ENCODE measurements at places on chromosomes 7 and 10.
A peak's percentile ranks its signal among the peaks of the same experiment; 100 is the strongest.

- DNase-seq, result no peak
Observed at GRCh38 chr7:159024280-159024951, 120.3 kb downstream of the VIPR2 start.

DNA sequence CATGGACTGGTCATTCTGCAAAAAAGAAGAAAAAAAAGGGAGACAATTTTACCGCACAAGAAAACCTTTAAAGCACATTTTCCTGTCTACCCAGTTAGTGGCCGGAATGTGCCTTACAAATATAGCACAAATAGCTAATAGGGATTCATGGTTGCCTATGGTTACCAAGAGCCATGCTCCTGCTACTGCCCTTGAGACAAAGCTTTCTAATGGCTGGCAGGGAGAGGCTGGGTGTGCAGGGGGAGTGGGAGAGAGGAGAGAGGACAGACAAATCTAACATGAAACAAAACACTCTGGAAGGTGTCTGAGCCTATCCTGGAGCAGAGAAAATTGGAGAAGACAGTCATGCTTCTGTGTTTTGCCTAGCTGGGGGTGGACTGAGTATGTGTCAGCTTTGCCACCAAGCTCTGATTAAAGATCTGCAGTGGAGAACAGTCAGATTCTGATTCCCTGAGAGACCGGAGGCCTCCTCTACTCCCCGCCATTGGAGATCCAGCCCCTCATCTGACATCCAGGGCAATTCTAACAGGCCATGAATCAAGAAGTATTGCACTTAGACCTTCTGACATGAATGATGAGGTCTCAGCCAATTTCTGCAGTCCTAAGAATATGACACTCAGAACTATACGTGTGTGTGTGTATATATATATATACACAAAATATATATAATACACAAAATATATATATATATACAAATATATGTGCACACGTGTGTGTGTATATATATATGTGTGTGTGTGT is 80.2 kb downstream of the PRTFDC1 start:
- no peak for DNase-seq

DNA sequence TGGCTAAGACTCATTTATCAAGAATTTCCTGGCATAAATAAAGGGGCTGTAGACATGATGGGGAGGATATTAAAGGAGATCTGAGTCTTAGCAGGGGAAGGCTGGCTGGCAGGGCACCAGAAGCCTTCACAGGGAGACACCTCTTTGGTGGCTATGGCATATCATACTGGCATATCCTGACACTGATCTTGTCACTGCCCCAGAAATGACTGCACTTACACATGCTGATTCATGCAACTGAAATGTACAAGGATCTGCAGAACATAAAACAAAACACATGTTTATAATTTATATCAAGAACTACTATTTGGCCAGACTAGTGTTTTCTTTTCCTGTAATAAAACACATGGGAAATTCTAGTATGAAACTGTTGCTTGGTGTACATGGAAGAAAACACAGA is 5.5 kb upstream of the LIPN start:
- no peak for DNase-seq

GRCh38 chr7:73715648-73716317 is 3.7 kb downstream of the STX1A start:
- peak; percentile 90 for DNase-seq

DNA sequence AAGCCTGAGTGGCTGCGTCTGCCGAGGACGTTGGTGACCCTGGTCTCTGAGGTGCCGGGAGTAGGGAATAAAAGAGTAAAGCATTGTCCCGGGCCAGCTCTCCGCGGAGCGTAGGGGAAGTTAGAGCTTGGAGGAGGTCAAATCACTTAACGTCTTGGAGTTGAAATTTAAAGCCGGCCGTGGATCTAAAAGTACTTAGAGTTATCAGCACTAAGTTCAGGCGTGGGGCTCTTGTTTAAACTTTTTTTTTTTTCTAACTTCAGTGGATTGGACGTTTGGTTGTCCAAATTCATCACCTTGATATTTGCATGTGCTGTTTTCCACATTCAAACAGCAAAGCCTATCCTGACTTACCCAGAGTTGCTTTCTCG is 700 bp downstream of the NIPSNAP2 start:
- no peak for DNase-seq

- DNase-seq, result no peak
Observed at GRCh38 chr10:79293841-79294581, 53.3 kb upstream of the PPIF start.

GRCh38 chr7:17134786-17135185 is 163.7 kb upstream of the AHR start:
- peak; percentile 41 for DNase-seq

DNA sequence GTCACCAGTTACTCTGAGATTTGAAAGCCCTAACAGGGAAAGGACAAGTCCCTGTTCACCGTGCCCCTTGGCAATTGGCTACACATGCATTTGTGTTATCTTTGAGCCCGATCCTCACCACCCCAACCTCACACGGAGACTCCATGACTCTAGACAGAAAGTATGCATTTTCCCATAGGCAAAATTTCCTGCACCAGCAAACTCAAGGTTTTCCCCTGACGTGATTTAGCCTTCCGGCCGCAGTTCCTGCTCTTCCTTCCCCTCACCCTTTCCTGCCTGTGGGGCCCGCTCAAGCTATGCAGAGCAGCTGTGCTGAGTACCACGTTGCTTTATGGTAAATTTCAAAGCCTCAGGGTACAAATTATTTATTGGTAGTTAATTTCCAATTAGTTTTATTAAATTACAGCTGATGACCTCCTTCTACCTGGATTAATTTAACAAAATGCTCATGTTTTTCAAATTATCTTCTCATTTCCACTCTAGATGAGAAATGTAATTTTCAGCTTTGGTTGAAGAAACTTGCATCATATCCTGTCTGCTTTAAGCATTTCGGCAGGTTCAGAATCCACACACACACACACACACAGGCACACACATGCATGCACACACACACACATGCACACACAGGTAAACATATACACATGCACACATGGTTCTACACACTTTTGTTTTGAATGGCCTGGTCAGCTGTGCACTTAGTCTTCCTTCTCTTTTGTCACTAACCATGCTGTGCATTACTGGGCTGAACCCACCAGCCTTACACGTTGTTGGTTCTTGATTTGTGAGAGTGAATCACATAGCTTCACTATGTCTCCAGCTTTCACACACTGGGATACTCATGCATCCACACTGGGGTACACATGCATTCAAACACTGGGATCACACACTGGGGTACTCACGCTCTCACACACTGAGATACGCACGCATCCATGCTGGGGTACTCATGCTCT is 283.1 kb upstream of the PITRM1 start:
- DNase-seq, result peak; percentile 41

DNA sequence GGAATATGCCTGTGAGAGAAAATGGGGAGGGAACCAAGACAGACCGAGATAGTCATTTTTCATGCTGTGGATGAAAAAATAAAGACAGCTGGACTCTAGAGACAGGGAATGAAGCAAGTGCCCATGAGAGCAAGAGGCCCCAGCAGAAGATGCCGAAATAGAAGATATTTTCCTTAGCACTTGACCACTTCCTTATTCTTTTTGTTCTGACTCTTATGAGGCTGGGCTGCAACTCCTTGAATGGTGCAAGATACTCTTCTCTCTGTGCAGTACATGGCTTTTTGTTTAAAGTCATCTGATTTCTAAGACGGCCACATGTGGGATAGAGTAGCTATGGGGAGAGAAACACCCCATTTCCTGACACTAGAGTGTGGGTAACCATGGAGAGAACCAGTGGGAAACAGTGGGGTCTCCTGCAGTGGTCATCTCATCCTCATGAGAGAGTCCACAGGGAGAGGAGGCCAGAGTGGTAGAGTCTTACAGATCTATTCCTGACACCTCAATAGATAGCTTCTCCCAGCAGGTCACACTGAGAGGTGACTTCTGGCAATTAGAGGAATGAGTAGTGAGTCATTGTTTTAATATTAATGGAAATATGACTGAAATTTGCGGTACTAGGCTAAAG is 18.0 kb upstream of the VCL start:
- no peak for DNase-seq

- DNase-seq, result no peak
Observed at GRCh38 chr10:106570268-106570667, 594.2 kb downstream of the SORCS1 start.

- no peak for DNase-seq
Observed at GRCh38 chr7:71140264-71140663, 8.3 kb downstream of the GALNT17 start.

- no peak for DNase-seq
Observed at GRCh38 chr7:156898938-156899337, 6.0 kb upstream of the LMBR1 start.

DNA sequence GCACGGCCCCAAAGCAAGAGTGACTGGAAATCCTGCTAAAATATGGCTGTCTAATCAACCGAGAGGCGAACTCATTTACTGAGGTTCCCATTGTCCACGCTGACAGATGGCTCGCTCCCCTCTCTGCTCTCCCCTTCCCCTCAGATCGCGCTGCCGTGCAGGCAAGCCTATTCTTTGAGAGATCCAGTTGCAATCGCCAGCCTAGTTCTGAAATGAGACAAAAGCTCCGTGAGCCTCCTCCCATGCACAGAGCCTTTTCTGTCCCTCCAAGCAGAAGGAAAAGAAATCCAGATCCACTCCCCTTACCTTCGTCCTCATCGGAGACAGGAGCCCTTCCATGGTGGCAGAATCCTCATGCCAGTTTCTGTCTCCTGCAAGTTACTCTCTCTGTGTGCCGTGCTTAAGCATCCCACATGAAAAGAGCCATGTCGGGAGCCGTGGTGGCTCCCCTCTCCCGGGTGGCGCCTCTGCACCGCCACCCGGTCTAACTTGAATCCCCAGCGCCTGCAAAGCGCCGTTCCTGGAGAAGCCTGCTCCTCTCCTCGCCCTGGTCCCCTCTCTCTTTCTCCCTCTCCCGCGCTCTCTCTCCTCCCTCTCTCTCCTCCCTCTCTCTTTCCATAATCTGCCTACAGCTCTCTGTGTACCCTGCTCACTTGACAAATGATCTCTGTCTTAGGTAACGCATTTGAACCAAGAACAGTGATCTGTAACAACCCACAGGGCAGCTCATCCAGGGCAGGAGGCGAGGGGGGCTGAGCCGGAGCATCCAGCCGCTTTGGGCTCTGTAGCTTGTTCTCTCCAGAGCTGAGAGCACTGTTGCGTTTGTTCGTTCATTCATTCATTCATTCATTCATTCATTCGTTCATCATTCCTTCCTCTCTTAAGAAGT is 156.8 kb downstream of the FRMD4A start:
- peak; percentile 17 for DNase-seq

GRCh38 chr10:22564060-22564459 is 150.3 kb downstream of the PIP4K2A start:
- no peak for DNase-seq

GRCh38 chr10:37314862-37315261 is 189.5 kb downstream of the ANKRD30A start:
- DNase-seq, result no peak

DNA sequence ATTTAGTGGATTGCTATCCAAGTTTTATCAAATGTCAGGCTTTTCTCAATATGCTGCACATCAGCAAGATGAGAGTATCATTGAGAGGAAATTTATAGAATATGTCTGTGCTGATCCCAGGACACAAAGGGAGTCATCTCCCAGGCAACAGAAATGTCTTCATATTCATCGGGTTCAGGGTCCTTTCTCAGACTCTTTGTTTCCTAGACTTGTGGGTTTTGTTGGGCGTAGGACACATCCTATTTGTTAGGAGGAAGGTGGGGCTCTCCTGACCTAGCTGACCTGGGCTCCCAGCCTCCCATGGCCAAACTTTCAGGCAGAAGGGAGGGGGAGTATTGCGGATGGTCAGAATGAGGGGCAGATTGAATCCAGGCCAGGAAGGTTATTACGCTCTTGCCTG is 22.9 kb upstream of the NPS start:
- no peak for DNase-seq

- DNase-seq, result no peak
Observed at GRCh38 chr7:134949171-134949570, 37.1 kb upstream of the AGBL3 start.

GRCh38 chr7:151665368-151665767 is 145.7 kb upstream of the RHEB start:
- no peak for DNase-seq

- DNase-seq, result no peak
Observed at GRCh38 chr7:55423891-55424290, 58.8 kb downstream of the LANCL2 start.

DNA sequence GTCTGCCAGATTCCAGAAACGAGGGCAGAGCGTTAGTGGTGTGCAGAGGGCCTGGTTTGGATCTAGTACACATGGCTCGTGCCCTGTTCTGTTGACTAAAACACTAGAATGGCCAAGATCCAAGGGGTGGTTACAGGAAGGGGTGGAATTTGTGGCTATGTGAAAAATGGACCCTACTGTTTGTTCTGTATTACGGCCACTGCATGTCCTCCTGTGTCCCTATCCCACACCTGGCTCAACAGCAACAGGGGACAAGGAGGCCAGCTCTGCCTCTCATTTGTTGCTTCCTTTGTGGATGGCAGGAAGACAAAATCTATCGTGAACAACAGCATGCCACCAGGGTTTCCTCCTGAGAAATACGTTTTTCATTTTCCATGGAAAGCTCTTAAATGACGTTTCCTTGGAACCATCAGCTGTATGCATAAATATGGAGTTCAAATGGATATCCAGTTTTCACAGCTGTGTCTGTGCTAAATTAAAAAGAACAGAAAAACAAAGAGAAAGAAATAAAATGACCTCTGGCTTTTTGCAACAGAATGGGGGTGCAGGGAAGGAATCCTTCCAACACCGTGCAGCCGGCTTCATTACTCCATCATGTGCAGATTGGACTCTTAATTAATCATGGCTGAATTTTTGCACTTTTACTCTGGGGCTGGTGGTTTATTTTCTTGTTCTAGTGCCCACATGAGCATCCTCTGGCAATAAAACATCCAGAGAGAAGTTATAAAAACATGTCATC is 318.9 kb downstream of the CXCL12 start:
- DNase-seq, result no peak

DNA sequence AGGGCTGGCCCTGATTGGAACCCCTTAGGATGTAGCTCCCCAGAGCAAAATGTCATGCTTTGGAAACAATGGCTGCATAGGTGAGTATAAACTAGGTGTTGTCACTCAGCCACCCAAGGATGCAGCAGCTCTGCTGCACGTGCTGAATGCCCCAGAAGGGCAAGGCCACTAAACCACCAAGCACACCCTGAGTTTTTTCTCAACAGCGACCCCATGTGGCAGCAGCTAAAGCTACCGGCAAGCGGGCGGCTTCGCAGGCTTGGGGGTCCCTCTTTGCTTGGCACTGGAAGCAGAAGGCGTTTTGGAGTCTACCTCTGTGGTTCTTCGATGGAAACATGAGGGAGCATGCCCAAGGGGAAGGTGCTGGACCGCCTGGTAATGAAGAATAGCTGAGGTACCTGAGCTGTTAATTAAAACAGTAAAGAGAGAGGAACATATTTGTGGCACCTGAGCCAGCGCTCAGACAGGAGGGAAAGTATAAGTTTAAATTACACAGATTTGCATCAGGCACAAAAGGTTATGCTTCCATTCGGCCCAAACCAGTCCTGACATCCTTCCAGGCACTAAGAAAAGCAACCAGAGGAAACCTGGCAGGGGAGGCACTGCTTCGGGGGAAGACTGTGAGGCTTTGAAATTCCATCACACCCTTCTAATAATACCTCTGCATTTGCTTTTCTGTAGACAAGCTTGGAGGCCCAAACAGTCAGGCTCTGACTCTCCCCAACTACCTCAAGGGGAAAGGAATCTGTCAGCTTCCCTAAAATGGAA is 152.1 kb downstream of the GFRA1 start:
- DNase-seq, result peak; percentile 34
